BJ (cell line): ENCODE measurements at places on chromosomes 7 and 10.
A peak's percentile ranks its signal among the peaks of the same experiment; 100 is the strongest.

- no peak for DNase-seq
Measured at GRCh38 chr7:156503196-156503595, 137.4 kb upstream of the RNF32 start.

GRCh38 chr7:26441002-26441521, 149.4 kb downstream of the SNX10 start:
- DNase-seq: no peak

DNA sequence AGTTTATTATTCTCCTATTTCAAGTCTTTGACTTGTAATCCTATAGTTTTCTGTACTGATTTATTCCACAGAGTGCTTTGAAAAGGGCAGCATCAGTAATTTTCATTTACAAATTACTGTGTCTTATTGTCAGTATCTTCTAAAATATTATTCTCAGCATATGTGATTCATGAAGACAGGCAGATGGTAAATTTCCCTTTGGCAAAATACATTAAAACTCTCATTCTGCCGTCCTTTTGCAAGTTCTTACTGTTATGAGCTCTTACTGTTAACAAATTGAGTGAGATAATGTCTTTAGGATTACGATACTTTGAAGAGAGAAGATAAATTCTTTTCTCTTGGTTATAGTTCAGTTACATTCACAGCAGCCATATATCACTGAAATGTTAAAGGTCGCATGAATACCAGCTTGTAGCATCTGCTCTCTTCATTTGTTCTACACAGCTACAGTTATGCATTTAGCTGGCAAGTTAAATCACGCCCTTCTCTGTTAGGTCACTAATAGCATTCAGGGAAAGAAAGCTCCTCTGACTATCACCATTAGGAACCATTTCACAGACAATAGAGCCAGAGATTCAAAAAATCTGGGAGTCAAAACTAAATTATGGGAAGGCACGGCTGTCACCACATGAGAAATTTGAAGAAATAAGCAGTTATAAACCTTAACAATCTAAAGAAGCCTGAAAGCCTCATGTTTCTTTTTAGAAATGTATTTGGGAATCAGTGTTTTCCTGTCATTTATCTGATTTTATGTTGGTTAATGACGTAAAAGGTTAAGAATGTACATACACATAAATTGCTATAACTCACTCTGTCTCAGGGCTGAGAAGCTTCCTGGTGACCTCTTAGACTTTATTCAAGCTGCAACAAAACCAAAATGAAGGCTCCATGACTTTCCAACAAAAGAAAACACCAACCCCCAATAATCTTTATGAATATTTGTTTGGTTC, 109.6 kb upstream of the SP4 start:
- no peak for DNase-seq

GRCh38 chr7:96359876-96360275, 38.0 kb upstream of the SLC25A13 start:
- DNase-seq: no peak

GRCh38 chr7:131281266-131282048, 46.2 kb upstream of the MKLN1 start:
- no peak for DNase-seq

DNA sequence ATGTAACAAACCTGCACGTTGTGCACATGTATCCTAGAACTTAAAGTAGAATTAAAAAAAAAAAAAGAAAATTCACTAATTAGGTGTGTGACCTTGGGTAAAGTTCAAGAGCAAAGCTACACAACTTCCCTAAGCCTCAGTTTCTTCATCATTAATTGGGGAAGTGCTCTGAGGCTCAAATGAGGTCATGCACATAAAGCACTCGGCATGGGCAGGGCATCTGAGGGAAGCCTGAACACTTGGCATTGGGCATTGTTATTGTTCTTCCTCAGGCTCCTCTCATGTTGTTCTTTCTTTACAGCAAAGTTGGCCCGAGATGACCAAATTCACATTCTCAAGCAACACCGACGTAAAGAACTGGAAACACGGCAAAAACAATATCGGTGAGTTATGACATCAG, 21.5 kb downstream of the ALOX5 start:
- no peak for DNase-seq

GRCh38 chr10:5449823-5450222, 37.5 kb downstream of the NET1 start:
- DNase-seq: no peak

- peak; percentile 81 for DNase-seq
Measured at GRCh38 chr10:77416311-77417135, 221.1 kb downstream of the KCNMA1 start.

DNA sequence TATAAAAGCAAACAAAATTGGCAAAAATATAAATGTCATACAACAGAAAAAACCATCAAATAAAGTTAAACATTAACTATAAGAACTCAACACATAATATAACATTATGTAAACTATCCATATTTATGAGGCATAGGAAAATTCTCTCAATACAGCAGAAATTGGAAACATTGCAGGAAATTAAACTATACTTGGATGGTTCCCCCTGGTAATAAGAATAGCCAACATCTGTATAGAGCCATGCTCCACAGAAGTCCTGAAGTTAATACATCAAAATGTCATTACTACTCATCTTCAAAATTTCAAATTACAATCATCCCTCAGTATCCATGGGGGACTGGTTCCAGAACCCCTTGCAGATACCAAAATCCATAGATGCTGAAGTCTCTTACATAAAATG, 350.5 kb downstream of the PARD3 start:
- no peak for DNase-seq

DNA sequence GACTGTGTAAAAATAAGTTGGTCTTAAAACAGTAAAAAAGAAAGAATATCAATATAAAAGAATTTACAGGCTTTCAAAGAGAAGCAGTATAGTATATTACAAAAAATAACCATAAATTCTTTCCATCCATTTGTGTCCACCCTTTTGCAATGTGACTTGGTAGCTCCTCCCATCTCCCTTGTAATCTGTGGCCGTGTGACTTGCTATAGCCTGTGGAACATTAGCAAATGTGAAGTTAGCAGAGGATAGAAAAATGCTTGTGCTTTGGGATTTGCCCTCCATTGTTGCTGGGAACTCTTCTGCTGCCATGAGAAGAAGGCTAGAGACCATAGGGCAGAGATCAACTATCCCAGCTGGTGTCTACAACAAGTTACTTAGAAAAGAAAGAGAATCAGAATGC, 30.2 kb downstream of the KLHL7 start:
- no peak for DNase-seq

- DNase-seq: no peak
Measured at GRCh38 chr10:11824376-11824775, 1.2 kb downstream of the PROSER2 start.

DNA sequence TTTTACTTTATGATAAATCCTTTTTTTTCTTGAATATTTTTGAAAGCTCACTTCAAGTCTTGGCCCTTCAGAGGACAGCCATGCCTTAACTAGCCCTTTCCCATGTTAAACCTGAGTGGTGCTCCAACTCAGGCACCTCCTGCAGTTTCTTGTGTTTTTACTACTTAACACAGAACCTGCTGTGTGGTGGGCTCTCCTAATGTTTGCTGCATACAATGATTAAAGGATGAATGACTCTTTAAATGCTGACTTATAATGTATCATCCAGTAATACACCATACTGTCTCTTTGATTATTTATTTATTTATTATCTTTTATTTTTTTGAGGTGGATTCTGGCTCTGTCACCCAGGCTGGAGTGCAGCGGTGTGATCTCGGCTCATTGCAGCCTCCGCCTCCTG, 179.4 kb downstream of the SEMA3E start:
- no peak for DNase-seq

- no peak for DNase-seq
Measured at GRCh38 chr7:88322151-88322550, 15.5 kb upstream of the STEAP4 start.

DNA sequence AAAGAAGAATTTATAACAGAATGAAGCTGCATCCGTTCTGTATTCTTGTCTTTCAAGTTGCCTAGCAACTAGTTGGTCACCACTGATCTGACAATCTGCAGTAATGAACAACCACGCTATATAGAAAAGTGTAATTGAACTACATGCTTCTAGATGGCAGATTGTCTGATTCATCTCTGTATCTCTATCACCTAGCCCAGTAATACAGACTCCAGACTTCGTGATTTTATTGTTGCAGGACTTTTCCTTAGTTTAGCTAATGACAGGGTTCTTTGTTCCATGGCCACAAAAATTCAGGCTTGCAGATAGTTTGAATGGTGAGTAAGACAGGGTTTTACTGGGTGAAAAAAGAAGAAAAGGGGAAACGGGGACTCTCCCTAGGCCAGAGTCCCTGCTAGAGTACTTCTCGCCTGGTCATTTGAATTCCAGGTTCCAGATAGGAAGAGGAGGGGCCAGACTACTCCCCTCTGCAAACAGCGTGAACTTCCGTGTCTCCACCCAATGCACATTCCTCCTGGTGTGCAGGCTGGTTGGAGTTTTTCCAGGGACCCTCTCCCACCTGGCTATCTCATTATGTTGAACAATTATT, 45.9 kb downstream of the COL1A2 start:
- DNase-seq: no peak

DNA sequence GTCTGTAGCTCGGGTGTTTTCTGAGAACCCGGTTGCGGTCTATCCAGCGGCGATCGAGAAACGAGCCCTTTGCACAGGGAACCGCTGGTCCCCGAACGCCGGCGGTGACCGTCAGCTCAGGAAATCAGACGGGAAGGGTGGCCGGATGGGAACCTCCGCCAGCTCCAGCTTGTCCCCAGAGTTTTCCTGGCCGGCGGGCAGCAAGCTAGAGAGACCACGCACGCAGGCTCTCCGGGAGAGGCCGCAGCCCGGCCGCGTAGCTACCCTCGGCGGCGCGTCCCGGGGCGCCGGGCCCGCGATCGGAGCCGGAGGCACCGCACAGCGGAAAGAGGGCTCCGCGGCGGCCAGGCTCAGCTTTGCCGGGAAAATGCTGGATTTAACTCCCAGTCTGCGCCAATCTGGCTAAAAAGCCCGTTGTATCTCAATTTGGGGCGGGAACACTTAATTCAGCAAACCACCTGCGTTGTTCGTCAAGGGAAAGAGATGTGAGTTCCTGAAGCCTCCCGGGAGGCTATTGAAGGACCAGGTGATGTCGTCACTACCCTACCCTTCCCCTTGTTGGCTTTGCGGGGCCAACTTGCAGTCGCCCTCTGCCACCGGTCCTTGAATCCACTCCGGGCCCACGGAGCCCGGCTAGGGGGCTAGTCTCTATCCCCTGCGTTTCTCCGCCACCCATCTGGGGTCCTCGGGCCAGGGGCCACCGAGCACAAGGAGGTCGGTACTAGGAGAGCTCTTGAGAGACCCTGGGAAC, 859 bp upstream of the CH25H start:
- no peak for DNase-seq

GRCh38 chr7:82507976-82508677, 64.5 kb upstream of the CACNA2D1 start:
- DNase-seq: no peak

GRCh38 chr7:156015237-156016020, 203.2 kb upstream of the SHH start:
- no peak for DNase-seq

DNA sequence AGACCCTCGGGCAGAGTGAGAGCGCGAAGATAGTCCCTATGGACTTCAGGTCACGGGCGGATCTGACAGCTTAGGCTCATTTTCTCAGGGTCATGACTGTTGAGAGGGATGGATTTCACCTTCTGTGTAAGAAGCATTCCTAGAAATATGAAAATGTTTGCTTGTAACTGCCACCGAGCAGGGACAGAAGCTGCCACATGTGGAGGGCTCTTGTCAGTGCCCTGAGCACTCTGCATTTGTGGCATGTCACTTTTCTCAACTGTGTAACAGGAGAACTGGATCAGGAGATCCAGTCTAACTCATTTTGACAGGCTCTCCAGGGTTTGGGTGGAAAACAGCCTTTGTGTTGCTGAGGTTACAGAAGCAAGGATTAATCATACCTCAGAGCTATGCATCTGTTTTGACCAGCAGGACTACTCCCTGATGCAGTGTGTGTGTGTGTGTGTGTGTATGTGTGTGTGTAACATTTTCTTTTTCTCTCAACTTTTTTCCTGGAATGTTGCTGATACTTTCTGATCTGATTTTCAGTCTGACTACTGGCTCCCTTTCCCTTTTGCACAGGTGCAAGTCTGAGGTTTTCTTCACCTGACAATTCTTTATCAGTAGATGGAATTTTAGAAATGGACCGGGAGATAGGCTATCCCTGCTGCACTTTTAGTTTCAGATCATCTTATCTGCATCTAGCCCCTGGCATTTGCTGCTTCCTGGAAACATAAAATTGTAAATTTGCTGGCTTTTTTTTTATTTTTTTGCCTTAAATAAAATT, 183.3 kb downstream of the STK31 start:
- no peak for DNase-seq

DNA sequence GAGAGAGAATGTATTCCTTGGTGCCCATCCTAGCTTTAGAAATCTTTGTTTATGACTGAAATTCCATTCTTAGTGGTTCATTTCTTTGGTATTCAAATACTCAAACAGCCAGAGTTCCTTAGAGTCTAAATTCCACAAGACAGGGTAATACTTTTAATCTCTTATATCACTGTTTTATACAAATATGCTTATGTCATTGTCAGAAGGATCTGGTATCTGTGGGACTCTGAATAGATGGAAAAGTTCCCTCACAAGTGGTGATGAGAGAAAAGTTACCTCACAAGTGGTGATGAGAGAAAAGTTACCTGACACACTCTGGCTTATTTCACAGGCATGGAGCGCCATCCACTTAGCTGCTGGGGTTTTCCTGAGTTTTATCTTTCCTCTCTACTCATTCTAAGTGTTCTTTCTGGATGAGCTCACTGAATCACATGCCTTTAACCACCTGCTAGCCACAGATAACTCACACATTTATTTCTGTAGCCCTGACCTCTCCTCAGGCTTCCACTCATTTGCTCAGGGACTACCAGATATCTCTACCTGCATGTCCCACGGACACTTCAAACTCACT, 784.0 kb downstream of the SUGCT start:
- peak; percentile 84 for DNase-seq

DNA sequence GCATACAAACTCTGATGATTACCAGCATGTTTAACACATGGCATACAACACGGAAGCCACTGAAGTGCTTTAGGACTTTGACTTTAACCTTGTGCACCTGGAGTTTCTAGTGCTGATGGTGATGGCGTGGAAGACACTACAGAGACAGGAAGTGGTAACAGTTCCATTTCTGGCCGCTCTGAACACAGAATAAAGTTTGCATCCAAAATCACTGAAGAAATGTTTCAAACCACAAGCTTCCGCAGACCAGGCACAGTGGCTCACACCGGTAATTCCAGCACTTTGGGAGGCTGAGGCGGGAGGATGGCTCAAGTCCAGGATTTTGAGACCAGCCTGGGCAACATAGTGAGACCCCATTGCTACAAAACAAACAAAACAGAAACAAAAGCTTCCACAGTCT, 40.3 kb upstream of the TNPO3 start:
- DNase-seq: no peak
